ENCODE measurements at places on chromosomes 13 and 19.

DNA sequence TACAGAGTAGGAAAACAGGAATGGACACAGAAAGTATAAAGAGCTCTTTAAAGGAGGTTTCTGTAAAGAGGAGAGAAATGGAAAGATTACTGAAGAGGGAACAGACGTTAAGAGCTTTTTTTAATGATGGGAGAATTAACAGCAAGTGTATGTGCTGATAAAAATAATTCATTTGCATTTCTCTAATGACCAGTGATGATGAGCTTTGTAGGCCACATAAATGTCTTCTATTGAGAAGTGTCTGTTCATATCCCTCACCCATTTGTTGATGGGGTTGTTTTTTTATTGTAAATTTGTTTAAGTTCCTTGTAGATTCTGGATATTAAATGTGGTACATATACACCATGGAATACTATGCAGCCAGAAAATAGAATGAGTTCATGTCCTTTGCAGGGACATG lies 40.0 kb downstream of the MYO16 start:
- DNase-seq = no peak

DNA sequence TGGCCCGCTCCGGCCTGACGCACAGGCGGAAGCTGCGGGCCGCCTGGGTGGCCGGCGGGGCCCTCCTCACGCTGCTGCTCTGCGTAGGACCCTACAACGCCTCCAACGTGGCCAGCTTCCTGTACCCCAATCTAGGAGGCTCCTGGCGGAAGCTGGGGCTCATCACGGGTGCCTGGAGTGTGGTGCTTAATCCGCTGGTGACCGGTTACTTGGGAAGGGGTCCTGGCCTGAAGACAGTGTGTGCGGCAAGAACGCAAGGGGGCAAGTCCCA lies 4.4 kb downstream of the FFAR1 start:
- no peak for DNase-seq

DNA sequence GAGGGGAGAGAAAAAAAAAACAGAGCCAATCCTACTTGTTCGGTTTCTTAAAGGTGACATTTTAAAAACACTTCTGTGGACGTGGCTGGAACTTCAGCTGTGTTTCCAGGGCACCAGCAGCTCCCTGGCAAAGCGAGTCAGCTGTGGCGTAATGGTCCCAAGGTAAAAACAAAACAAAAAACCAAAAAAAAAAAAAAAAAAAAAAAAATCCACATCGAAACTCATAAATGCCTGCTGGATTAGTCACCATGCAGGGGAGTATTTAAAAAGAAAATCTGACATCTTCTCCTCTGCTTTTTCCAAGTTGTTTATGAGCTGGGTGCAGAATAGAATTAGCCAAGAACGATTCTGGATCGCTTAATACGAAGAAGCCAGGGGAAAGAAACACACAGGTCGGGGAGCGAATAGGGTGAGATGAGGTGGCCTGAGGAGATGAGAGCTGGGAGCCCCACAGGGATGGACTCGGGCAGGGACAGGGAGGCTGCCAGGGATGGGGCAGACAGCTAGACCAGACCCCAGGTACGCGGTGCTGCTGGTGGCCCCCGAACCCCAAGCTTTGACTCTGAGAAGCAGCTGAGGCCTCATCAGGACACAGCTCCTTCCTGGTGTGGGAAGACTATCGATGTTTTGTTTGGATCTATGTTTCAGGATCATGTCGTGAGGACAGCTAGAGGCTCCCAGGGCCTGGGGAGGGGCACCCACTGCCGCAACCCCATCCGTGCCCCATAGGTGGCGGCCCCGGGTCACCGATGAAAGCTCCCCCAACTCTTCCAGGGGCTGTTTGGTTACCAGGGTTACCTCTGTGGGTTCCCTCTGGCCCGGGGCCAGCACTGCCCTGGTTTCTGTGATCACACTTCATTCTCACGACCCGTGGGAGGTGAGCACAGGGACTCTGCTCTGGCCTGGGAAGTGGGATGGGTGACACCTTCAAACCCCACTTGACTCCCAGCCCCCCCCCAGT lies 3.1 kb upstream of the CTXN1 start:
- no peak for DNase-seq

DNA sequence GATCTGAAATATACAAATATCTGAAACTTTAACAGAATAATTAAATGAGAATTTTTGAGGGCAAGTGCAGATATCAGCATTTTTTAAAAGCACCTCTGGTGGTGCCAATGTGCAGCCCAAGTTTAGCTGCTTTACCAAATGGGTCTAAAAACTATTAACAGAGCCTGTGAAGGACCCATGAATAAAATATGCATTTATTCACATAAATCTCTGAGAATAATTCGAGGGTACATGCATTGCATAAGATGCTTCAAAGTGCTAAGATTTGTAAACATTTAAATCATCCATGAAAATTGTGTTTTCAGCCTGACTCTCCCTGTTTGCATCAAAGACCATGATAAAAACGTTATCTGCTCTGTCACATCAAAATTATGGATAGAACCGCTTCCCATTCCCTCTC lies 47.1 kb upstream of the TNFSF11 start:
- no peak for DNase-seq

GRCh38 chr13:23541221-23541824 lies 28.9 kb upstream of the TNFRSF19 start:
- DNase-seq = no peak

- no peak for DNase-seq
Measured at GRCh38 chr13:26590951-26591350, 33.5 kb downstream of the WASF3 start.

All from amygdala (tissue), 56 donors.